ENCODE measurements at places on chromosomes 7 and 10.

DNA sequence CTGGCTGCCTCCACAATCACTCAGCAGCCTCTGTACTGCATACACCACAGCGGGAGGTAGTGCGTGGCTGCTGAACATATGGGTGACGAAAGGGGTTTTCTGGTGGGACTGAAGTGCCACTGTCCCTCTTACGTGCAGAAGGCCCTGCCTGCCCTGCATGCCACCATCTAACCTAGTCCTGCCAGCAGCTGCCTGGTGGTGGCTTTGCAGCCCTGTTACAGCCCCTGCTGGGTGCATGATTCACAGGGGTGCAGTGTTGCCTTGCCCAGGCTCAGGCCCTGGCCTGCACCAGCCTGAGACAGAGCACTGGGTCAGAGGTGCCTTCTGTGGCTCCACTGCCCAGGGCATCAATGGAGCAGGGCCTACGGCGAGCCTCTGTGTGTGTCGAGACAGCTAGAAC lies 50.1 kb downstream of the SYPL1 start:
- no peak for DNase-seq

- DNase-seq: no peak
Measured at GRCh38 chr7:73431041-73431835, 2.3 kb upstream of the FZD9 start.

- DNase-seq: no peak
Measured at GRCh38 chr10:72542396-72542815, 83.5 kb downstream of the MICU1 start.

DNA sequence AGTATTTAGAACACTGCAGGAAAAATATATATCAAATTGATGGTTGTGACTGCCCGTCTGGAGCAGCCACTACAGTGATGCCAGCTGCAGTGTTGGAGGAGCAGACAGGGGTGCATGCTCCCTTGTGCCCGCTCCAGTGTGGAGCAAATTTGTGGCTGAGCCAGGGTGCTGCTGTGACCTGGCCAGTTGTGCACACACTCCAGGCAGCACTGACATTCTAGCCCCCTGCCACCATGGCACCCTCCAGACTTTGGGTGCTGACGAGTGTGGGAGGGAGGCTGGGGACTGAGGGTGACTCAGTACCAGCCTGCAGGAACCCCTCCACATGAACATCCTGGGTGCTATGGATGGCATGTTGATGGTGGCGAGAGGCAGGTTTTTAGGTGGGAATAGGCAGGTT lies 160.0 kb upstream of the PCDH15 start:
- DNase-seq: no peak

DNA sequence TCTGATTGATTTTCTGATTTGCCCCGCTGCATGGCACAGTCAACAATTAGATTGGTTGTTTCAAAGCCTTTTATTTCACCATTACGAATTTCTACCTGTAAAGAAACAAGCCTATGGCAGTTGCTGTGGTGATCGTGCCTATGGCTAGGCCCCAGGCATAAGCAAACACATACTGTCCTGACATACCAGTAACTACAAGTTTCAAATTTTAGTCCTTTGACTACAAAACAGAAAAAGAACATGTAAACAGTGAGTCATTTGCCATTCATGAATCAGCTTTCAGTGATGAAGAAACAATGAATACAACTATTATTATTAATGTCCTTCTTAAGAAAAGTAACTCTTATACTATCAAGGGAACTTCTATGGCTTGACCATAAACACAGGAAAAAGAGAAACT lies 168.0 kb upstream of the LRRN3 start:
- DNase-seq: no peak

GRCh38 chr7:134897936-134898335 lies 88.4 kb upstream of the AGBL3 start:
- DNase-seq: no peak

- DNase-seq: no peak
Measured at GRCh38 chr7:20395511-20395910, 64.8 kb downstream of the ITGB8 start.

GRCh38 chr10:29725133-29725720 lies 90.5 kb upstream of the SVIL start:
- peak; percentile 91 for DNase-seq

DNA sequence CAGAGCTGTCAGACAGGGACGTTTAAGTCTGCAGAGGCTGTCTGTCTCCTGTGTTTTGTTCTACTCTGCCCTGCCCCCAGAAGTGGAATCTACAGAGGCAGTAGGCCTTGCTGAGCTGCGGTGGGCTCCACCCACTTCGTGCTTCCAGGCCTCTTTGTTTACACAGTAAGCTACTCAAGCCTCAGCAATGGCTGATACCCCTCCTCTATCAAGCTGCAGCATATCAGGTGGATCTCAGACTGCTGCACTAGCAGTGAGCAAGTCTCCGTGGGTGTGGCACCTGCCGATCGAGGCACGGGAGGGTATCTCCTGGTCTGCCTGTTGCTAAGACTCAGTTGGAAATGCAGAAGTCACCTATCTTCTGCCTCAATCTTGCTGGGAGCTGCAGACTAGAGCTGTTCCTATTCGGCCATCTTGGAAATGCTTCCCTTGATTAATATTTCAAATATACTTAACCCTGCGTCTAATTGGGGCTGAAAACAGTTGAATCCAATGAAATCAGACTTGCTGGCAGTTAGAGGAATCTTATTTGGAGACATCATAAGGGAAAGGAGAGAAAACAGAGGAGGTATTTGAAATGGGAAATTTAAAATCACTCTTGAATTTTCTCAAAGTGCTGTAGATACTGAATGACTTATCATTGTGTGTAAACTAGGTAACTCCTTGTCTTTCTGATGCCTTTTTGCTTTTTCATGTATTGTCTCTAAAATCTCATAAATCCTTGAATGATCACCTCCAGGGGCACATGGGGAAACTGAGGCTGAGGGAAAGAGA lies 13.8 kb upstream of the CYP3A5 start:
- DNase-seq: no peak

- no peak for DNase-seq
Measured at GRCh38 chr10:122427280-122427679, 27.2 kb upstream of the ARMS2 start.

DNA sequence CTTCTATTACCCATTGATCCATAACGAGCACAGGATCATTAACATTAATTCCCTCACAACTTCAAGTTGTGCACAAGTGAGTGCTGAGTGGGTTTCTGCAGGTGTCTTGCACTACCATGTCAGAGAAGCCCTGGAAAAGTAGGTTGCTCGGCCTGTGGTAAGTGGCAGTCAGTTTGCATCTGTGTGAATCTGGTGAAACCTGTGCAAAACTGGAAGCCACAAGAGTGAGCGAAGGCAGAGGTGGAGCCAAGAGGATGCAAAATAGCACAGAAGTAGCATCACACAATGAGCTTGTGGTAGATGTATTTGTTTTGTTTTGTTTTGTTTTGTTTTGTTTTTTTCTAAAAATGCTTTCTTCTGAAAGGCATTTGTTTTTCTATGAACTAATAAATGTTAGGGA lies 181.5 kb downstream of the THSD7A start:
- no peak for DNase-seq
